ENCODE measurements at places on chromosomes 5 and 9. TPM values are rescaled to one million over a fixed set of nuclear protein-coding genes. Genes with fewer than 3 reads are reported as not detected.
A peak's percentile ranks its signal among the peaks of the same experiment; 100 is the strongest.

GRCh38 chr5:77662635-77663034 is 24.1 kb upstream of the OTP start:
- no peak for DNase-seq

DNA sequence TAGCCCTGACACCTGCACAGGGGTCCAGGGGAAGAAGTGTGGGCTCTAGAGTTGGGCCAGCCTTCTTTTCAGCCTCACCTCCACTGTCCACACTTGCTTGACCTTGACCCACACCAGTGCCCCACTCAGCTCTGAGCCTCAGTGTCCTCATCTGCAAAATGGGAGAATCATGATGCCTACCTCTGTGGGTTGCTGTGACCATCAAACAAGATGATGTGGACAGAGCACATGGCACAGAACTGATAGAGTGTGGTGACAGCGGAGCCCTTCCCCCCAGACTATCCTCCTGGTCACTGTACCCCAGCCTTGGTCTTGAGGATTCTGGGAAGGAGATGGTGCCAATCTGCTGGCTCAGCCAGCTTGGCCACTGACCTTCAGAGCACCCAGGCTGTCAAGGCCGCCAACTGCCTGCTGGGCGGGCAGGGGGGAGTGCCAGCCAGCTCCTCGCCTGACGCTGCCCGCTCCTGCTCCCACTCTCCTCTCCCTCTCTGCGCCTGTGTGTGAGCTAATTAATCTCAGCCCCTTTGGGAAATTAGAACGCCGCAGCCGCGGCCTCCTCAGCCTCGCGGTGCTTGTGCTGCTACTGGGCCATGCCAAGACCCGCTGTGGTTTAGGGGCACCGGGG is 16.7 kb downstream of the CXXC5 start:
- DNase-seq: no peak

DNA sequence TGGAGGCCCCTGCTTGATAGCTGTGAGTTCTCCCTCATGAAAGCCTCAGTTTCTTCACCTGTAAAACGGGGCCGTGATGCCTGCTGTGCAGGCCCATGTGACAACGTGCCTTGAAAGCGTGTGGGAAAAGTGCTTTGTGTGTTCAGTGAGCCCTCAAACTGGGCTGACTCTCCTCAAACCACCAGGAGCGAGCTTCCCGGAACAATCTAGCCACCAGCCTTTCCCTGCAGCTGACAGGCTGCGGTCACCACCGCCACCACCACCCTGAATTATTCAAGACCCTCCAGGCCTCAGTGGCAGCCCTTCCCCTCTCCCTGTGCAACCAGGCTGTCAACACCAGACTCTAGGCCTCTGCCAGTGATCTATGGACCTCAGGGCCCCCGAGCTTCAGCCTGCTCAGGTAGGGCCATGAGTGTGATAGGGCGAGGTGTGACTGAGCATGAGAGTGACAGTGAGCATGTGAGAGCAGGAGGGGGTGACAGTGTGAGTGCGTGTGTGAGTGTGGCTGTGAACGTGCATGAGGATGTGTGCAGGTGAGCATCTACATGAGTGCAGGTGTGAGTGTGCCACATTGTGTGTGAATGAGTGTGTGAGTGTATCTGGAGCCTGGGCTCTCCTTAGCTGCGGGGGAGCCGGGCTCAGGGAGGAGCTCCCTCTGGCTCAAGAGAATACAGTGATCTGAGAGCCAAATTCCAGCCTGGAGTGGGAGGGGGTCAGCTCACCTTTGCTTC is 53.3 kb upstream of the PSD2 start:
- DNase-seq: peak; percentile 67

DNA sequence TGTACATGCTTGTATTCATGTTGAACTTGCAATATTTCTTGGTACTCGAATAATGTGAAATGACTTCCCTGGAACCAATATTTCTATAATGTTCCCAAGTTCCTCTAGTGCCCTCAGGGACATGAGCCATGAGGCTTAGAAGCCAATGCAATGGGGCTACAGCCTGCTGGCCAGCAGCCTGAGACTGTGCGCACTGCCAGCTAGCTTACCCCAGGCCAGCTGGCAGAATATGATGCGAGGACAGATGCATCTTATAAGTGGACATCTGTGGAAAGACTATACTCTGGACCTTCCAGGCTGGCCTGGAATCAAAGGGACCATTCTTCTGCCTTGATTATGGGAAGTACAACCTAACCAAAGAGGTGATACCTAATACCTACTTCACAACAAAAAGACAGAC is 1862.0 kb upstream of the ACO1 start:
- DNase-seq: no peak

GRCh38 chr9:34988218-34989002 is 1.1 kb upstream of the DNAJB5 start:
- no peak for DNase-seq

DNA sequence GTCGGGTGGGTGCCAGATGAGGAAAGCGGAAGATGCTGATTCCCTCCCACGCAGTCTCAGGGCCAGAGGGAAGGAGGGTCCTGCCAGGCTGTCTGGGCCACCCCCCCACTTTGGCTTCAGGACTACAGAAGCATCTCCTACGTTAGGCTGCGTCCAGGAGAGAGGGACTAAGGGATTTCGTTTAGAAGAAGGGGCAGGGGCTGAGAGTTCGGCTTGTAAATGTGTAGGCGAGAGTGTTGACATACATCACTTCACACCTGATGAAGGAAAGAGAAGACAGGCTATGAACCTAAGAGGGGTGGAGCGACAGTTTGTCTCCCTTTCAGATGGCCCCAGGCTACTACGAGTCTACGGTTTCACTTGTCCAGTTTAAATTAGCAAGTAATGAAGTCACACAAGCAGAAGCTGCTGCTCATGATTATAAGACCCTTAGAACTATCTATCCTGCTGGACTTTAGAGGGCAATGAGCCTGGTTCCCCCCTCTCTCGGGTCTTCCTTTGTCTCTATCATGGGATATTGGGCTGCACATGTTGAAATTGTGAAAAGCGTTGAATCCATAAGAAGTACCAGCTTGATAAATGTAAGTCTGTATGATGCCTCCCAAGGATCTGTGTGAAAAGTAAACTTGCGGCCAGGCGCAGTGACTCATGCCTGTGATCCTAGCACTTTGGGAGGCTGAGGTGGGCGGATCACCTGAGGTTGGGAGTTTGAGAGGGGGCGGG is 193.0 kb downstream of the AOPEP start:
- no peak for DNase-seq

DNA sequence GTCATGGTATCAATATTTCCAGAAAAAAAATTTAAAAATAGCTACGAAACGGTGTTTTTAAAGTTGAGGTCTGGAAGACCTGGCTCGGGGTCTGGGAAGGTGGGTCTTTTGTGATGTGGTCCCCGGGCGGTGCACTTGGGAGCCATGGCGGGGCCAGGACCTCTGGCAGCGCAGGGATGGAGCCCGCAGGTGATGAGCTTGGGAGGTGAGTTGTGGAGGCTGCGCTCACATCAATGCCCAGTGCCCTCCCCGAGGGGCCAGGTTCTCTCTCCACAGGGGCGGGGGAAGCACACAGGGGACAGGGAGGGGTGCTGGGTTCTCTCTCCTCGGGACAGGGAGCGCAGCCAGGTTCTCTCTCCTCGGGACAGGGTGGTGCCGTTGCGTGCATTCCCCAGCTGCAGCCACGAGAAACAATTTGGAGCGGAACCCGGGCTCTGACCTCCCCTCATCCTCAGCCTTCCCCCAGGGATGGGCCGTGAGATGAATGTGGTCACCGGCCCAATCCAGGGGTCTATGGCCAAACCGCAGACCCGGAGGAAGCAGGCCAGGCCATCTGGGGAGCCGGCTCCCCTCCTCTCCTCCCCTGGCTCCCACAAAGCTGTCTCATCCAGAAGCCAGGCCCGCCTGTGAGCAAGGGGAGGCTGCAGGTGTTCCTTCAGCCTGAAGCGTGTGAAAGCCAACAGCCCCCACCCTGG is 25.8 kb downstream of the DBH start:
- no peak for DNase-seq

- DNase-seq: no peak
Observed at GRCh38 chr5:125756456-125756855, 666.8 kb upstream of the GRAMD2B start.

DNA sequence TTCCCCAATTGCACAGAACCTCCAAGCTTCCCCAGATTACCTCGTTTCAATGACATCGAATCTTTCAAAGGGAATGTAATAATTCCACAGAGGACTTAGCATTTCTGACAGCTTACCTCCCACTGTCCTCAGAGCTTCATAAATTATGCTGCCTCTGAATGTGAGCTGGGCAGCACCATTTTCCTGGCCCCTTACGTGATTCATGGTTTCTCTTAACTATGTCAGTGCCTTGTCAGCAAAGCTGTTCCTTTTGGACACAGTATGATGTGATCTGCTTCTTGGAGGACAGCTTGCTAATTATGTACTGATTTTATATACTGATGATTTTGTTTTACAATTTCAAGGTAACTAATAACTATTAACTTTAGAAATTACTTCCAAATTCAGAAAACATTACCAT is 27.7 kb upstream of the SSBP2 start:
- DNase-seq: no peak

Gene FOXD4
- total RNA-seq: 0.29 TPM

Gene PCDHAC2
- total RNA-seq: 0.36 TPM

DNA sequence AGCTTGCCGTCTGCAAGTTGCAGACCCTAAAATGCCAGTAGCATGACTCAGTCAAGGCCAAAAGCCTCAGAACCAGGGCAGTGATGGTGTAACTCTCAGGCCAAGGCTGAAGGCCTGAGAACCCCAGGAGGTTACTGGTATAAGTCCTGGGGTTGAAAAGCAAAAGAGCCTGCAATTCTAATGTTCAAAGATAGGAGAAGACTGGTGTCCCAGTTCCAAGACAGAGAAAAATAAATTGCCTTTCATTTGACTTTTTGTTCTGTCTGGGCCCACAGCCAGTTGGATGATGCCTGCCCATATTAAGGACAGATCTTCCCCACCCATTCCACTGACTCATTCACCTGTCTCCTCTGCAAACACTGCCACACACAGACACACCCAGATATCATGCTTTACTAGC is 673.2 kb downstream of the CDH18 start:
- DNase-seq: no peak

Gene PKD2L2
- total RNA-seq: under 0.01 TPM

- peak; percentile 71 for DNase-seq
Observed at GRCh38 chr9:136225366-136225747, 20.3 kb downstream of the QSOX2 start.

DNA sequence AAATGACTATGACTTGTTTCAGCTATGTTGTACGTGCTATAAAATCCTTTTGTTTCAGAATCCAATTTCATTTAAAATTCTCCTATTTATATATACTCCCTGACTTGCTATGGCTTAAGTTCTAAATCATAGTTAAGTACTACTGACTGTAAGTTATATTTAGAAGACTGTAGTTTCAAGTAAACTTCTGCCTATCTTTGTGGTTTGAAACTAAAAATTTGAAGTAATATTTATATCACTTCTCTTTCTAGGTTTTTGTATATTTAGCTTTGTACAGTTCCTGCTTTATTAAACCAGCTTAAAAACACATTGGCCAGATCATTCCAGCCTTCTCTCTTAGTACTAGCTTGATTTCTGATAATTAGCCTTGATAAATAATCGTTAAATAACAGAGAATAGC is 196.3 kb downstream of the MLLT3 start:
- no peak for DNase-seq
